NCI-H1930 (cell line): ENCODE measurements at places on chromosomes 5 and 9.

- DNase-seq: no peak
Measured at GRCh38 chr5:56803025-56803424, 12.3 kb upstream of the MAP3K1 start.

DNA sequence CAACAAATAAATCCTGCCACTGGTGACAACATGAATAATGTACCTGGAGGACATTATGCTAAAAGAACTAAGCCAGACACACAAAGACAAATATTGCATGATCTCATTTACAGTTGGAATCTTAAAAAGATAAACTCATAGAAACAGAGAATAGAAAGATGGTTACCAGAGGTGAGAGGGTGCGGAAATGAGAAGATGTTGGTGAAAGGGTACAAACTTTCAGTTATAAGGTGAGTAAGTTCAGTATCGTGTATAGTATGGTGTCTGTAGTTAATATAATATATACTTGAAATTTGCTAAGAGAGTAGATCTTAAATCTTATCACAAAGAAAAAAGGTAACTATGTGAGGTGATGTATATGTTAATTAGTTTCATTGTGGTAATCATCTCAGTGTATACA, 63.3 kb downstream of the PRRC1 start:
- no peak for DNase-seq

DNA sequence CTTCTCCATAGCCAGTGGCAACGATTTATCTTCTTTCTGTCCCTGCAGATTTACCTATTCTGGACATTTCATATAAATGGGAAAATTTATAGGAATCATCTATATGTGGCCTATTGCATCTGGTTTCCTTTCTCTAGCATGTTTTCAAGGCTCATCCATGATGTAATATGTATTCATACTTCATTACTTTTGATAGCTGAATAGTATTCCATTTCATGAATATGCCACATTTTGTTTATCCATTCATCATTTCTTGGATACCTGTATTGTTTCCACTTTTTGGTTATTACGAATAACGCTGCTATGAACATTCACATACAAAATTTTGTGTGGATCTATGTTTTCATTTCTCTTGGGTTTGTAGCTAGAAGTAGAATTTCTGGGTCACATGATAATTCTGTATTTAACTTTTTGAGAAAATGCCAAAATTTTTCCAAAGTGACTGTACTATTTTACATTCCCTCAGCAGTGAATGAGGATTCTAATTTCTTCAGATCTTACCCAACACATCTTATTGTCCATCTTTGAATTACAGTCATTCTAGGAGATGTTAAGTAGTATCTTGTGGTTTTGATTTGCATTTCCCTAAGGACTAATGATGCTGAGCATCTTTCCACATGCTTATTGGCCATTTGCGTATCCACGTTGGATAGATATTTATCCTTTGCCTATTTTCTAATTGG, 3.6 kb downstream of the IARS1 start:
- no peak for DNase-seq

DNA sequence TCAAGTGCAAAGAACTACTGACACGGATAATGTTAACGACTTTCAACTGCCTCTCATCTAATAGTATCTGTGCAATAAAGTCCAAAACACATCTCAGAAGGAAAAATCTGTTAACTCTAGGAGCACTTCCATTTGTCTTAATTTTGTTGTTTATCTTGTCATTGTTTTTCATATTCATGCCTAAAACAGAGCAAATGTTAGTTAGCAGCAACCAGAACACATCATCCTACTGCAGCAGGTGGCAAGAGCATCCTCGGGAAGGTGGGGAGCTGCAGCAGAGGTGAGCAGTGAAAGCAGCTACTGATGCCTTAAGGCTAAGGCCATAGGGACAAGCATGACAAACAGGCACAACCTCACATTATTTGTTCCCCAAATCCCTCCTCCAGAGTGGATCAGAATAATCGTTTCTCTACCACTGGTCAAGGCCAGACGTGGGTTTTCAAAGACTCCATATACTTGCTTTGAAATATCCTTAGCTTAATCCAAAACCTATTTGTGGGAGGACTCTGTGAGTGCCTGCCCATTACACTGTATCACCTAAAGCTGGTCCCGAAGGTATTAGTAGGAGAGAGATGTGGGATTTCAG, 1.0 kb downstream of the HMGCS1 start:
- no peak for DNase-seq

DNA sequence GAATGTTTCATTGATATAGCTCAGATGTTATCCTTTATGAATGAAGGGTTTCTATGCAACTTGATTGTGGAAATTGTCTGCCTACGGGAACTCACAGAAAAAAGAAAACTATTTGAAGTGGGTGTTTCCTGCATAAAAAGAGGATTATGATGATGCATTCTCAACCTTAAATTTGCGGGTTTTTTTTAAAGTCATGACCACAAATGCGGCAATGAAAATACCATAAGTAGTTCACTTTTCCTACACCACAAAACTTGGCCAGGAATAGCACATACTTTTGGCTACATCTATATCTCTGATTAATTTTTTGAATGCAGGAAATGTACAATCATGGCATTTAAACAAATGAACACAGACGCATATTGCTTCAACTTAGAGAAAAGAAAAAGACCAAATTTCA, 754.7 kb downstream of the DTWD2 start:
- DNase-seq: no peak

GRCh38 chr5:139669662-139670368, 21.7 kb downstream of the CXXC5 start:
- DNase-seq: no peak

GRCh38 chr5:73823508-73823925, 197.5 kb downstream of the ARHGEF28 start:
- DNase-seq: no peak

GRCh38 chr5:107884871-107885270, 214.1 kb upstream of the EFNA5 start:
- DNase-seq: no peak

DNA sequence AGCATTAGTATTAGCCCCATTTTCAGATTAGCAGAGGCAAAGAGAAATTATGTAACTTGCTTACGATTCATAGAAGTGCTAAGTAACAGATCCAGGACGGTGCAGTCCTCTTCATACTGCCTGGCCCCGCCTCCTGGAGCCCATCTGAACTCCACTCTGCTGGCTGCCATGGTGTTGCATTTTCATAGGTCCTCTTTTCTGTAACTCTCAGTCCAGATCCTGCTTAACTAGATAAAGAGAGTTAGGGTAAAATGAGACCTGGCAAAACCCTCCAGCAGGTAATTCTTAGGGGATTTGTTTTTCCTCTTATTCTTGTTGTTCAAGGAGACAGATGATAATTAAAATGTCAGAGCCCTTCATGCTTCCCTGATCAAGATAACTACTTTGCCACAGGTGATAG, 135.1 kb upstream of the EFNA5 start:
- DNase-seq: peak; percentile 70

DNA sequence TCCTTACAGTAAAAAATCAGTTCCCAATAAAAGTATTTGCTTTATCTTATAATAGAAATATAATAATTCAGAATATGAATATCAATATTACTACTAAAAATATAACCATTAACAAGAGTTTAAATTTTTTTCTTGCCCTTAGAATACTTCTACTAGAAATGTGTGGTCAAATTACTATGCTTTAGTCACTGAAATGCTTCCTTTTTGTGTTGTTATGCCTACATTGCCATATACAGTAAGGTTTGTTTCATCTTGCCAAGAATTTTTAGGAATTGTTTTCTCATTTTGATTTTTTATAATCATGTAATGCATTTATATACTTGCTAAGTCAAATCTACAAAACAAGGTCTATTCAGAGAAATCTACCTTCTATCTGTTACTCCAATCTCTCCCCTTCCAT, 181.7 kb downstream of the CDK5RAP2 start:
- no peak for DNase-seq

DNA sequence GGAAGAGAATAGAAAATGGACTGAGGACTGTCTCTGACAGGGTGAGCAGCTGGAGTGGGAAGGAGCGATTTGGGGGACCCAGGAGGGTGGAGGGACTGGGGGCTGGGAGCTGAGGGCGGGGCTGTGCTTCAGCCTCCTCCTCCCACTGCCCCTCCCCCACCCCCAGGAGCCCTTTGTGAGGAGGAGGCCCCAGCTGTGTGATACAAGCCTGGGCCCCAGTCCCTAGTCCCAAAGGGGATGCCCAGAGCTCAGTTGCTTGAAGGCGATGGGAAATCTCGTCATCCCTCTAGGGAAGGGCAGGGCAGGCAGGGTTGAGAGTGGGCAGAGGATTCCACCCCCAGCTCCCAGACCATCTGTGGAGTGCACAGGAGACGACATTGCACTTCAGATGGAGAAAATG, at the start of gene SPATA31E1:
Gene SPATA31E1, plus strand, starts transcription at position 251 of the 400 bp plus-strand sequence. Its CDS starts 15 bp downstream, at position 266.
- DNase-seq: no peak

DNA sequence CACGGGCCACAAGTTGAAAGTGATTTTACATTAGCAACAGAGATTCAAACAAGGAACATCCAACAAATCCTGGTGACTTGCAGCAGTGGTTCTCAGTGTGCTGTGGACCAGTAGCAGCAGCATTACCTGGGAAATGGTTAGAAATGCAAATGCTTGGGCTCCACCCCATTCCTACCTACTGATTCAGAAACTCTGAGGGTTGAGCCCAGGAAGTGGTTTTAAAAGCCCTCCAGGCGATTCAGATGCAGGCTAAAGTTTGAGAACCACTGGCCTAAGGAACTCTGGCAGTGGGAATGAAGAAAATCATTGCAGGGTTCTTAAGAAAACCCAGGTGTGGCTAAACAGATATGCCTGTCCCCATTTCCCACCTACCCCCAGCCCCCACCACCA, 398.8 kb downstream of the ENC1 start:
- no peak for DNase-seq

DNA sequence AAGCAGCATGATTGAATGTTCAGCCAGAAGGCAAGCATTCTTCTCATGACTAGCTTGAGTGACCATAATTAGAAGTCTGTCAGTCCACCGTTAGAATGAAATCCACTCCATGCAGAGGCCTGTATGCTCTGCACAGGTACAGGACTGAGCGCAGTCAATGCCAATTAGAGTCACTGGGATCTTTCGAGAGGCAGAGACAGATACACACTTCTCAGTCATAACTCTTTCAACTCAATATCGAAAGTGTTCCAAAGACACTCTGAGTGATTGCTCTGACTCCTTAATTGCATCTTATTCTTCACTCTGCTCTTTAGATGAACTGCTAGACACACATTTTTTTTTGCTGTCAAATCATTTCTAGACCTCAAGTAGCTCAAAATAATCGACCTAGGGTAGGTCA, 203.6 kb downstream of the GABRB2 start:
- no peak for DNase-seq

DNA sequence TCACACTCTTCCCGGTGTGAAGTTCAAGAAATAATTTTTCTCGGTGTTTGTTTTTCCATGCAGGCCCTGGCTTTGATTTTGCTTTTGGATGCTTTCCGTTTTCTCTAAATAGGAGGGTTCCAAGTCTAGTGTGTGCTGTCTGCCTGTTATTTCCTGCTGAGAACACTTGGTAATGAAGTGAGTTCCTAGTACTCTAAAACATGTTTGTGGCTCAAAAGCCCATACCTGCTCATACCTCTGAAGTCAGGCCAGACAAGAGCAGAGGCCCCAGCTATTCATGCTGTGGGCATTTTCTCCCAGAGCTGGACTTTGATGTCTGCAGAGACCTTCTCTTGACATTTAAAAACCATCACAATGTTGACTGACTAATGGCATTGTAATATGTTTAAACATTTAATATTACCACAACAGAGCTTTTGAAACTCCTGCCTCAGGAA, 211.2 kb downstream of the GOLPH3 start:
- no peak for DNase-seq

GRCh38 chr5:132812123-132812765, 858 bp upstream of the SOWAHA start:
- DNase-seq: no peak

- no peak for DNase-seq
Measured at GRCh38 chr5:72478276-72478675, 28.9 kb downstream of the ZNF366 start.

- DNase-seq: no peak
Measured at GRCh38 chr9:32456564-32456963, 69.4 kb downstream of the RIGI start.

DNA sequence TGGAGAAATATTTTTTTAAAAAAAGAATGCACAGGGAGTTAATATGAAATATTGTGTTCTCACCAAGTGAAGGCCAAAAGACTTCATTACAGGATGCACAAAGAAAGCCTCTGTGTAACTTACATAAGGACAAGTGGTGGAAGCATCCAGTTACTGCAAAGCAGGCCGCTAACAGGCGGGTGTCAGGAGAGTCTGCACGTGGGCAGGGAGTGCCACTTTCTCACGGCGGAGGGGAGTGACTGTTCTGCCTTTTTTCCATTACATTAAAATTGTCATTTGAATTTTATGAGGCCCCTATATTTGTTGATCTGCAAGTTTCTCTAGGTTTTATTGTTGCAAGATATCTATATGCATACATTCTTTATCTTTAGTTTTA, 28.1 kb upstream of the SPATA31E1 start:
- no peak for DNase-seq

DNA sequence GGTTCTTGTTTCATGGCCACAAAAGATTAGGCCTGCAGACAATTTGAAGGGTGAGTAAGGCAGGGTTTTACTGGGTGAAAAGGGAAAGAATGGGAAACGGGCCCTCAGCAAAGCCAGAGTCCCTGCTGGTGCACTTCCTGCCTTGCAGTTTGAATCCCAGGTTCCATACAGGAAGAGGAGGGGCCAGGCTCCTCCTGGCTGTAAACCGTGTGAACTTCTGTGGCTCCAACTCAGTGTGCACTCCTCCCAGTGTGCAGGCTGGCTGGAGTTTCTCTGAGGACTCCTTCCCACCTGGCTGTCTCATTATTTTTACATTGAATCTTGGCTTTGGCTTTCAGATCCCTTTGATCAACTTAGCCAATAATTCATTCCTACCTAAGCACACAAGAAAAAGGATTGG, 367.1 kb upstream of the KLF4 start:
- DNase-seq: no peak

DNA sequence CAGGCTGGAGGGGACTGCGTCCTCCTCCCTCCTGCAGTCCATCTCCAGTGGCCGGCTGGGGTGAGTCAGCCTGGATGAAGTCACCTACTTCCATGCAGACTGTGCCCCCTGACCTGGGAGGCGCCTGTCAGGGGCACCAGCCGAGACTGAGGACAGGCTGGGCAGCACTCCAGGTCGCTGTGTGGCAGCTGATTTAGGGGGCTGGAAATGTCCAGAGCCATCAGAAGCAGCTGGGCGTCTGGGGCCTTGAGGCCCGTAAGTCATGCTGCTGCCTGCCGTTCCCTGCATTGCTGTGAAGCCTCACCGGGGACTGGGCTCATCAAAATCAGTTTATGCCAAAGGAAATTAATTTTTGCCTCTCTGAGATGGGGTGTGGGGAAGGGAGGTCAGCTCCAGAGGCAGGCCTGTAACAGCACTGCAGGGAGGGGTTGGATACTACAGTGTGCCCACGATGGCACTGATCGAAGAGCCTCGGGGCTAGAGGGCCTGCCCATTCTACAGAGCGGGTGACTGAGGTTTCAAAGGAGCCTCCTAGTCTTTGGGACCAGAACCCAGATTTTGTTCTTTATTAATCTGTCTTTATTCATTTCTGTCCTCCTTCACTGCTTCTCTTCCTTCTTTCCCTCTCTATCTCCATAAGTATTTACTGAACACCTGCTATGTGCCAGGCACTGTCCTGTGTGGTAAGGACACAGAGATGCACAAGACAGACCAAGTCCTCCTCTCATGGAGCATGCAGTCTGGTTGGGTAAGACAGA, 70.4 kb upstream of the PSD2 start:
- no peak for DNase-seq
